Activated naive CD4-positive, alpha-beta T cell treated with anti-CD3 and anti-CD28 coated beads, Interleukin-2, amount 50 U/mL, for 72 hours (primary cell): ENCODE measurements at places on chromosomes 2 and 18.

- DNase-seq, result no peak
Observed at GRCh38 chr2:156087875-156088274, 244.6 kb downstream of the NR4A2 start.

GRCh38 chr2:113219525-113219888 lies 45.7 kb downstream of the PSD4 start:
- no peak for DNase-seq

GRCh38 chr2:105110295-105110829 lies 72.5 kb downstream of the MRPS9 start:
- DNase-seq, result no peak

DNA sequence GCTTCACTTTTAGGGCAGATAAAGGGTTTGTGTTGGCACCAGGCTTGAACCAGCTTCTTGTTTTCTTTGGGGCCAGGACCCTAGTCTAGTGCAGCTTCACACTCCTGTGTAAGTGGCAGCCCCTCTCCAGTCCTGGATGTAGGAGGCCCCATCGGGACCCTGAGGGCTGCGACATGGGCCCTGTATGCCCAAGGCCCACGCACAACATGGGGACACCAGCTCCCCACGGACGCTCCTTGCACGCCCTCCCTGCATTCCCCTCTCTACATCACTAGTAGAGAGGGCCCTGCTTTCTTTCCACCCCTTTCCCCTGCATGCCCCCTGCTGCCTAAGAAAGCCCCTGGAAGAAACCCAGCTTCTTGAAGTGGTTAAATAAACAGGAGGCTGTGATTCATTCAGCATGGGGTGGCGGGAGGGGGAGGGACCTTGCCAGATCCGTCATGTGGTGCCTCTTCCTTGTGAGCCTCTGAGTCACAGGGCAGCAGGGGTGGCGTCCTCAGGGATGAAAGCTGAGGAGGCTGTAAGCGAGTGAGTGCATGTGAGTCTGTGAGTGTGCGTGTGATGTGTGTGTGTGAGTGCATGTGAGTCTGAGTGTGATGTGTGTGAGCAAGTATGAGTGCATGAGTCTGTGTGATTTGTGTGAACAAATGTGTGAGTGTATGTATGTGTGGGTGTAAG lies 42.5 kb downstream of the COPS8 start:
- peak; percentile 39 for DNase-seq

GRCh38 chr18:34911661-34912384 lies 129.4 kb upstream of the MAPRE2 start:
- no peak for DNase-seq

GRCh38 chr18:28123401-28124030 lies 53.4 kb downstream of the CDH2 start:
- no peak for DNase-seq

- no peak for DNase-seq
Observed at GRCh38 chr2:74573747-74574562, 19.4 kb downstream of the DOK1 start.

- DNase-seq, result no peak
Observed at GRCh38 chr18:53610957-53611356, 613.5 kb downstream of the MBD2 start.

- no peak for DNase-seq
Observed at GRCh38 chr2:138185827-138186226, 221.6 kb downstream of the HNMT start.

DNA sequence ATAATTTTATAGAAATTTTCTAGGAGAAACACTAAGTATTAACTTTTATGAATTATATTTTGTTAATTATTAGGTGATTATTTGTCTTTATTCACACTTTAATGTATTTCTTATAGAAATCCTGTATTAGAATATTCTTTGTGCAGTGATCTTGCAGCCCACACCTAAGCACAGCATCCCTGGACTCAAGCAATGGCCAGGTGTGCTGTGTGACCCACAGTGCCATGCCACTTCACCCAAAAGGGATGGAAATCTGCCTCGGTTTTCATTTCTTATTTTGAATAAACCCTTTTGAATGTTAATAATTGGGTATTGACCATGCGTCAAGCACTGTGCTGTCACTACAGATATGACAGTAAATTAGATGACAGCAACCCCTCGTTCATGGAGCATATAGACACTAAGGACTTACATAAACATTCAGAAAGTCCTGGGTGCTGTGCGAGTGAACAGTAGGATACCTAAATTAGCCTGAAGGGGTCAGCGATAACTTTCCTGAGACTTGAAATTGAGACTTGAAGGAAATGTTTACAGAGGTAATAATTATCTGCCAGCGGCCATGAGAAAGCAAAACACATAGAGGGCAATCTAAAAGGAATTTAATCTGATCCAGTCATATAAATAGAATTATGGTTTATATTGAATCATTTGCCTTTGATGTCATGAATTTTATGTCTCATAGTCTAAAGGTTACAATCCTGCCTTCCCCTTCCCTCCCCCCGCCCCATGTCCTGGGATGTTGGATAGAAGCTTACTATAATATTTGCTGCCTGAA lies 52.7 kb upstream of the CALCRL start:
- DNase-seq, result no peak

- DNase-seq, result no peak
Observed at GRCh38 chr2:183383854-183384253, 259.6 kb downstream of the NUP35 start.

- no peak for DNase-seq
Observed at GRCh38 chr18:44778788-44779187, 98.1 kb downstream of the SETBP1 start.

- no peak for DNase-seq
Observed at GRCh38 chr2:199911877-199912161, 726 bp downstream of the C2orf69 start.

DNA sequence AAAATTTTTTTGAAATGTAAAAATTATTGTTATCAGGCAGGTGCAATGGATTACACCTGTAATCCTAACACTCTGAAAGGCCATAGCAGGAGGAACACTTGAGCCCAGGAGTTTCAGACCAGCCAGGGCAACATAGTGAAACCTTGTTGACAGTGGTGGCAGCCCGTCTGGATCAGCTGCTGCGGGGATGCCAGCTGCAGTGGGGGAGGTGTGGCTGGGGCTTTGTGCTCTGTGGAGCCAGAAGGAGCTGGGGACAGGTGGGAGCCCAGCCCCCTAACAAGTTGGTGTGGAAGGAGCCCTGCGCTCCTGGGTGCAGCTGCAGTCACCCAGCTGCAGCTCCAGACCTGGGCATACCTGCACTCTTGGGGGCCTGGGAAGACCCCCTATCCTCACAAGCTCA lies 182.4 kb upstream of the MC4R start:
- no peak for DNase-seq

GRCh38 chr2:32363597-32363996 lies 6.8 kb downstream of the BIRC6 start:
- no peak for DNase-seq

GRCh38 chr2:100986157-100986556 lies 15.9 kb upstream of the RPL31 start:
- DNase-seq, result no peak

DNA sequence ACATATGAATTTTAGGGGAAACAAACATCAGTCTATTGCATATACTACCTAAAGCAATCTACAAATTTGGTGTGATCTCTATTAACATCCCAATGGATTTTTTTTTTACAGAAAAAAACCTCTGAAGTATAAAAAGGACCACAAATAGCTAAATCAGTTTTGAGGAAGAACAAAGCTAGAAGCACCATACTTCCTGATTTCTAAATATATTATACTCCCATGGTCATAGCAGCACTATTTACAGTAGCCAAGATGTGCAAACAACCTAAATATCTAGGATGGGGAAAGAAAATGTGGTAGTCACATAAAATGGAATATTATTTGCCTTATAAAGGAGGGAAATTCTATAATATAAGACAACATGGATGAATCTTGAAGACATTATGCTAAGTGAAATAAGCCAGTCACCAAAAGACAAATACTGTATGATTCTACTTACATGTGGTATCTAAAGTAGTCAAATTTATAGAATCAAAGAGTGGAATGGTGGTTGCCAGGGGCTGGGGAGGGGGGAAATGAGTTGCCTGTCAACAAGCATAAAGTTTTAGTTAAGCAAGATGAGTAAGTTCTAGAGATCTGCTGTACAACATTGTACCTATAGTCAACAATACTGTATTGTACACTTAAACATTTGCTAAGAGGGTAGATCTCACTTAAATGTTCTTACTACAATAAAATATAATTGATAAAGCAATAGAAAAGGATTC lies 17.6 kb upstream of the CASP8 start:
- DNase-seq, result no peak

GRCh38 chr2:104487366-104487765 lies 366.5 kb upstream of the POU3F3 start:
- no peak for DNase-seq

DNA sequence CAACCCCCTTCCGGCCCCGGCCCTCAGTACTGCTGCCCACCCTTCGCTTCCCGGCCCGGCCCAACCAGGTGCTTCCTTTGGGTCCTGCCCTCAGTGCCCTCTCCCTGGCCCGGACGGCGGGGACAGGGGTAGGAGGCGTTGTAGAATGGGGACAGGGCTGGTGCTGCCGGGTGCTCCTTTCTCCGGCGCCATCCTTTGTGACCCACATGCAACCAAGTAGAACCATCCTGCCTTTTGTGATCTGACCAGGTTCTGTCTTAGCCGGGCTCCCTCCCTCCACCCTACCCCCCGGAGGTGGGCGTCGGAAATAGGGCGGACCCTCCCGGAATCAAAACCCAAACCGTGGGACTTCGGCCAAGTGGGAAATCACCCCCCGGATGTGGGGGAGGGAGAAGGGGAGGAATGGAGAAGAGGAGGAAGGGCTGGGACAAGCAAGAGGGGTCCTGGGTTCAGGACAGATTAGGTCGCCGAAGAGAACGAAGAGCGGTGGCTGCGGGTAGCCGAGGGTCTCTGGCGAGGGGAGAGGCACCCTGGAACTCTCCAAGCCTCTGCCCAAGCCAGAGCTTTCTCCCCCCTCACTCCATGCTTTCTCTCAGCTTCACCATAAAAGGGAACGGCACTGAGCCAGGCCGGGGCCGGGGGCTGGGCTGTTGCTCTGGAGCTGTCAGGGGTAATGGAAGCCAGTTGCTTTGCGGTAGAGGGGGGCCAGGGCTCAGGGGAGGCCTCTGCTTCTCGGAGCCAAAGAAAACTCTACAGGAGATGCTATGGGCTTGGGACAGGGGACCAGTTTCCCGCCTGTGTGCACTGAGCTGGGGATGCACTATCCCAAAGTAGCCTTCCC lies 756 bp upstream of the OST4 start:
- DNase-seq, result no peak

GRCh38 chr18:60534538-60534937 lies 162.0 kb upstream of the MC4R start:
- DNase-seq, result no peak

- DNase-seq, result no peak
Observed at GRCh38 chr18:50172367-50172766, 22.6 kb downstream of the MYO5B start.

- no peak for DNase-seq
Observed at GRCh38 chr18:76402026-76402990, 92.7 kb downstream of the ZNF516 start.

- no peak for DNase-seq
Observed at GRCh38 chr18:75108579-75109318, 100.2 kb downstream of the PTGR3 start.

DNA sequence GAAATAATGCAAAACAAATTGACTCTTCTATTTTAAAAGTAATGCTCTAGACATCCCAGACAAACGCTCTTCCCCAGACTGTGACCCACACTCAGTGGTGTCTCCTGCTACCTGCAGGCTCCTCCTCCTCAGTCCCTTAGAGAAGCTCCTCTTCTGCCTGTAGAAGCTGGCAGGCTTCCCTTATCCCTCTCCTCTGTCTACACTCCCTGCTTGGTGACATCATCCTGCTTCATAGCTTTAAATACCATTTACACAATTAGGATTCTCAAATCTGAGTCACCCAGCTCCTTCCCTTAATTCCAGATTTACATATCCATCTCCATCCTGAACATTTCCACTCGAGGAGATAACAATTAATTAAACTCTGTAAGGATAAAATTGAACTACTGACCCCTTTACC lies 167.9 kb downstream of the FBXO15 start:
- no peak for DNase-seq

DNA sequence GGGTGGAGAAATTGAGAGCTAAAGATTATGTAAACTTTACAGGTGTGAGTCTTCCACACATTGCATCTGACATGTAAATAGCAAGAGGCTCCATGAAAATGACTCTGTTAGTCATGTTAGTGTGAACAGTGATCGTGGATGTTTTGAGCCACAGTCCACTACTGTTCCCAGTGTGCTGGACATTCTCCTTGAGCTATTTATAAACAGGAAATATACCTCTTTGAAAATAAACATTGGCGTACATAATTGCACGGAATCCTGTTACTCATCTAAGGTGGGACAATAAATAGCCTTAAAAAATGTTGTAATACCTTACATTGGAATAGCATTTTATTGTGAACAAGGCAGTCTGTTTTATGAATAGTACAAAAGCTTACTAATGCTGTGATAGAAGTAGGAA lies 37.0 kb downstream of the LIMS1 start:
- DNase-seq, result no peak

GRCh38 chr2:67322353-67323001 lies 74.7 kb upstream of the ETAA1 start:
- no peak for DNase-seq

DNA sequence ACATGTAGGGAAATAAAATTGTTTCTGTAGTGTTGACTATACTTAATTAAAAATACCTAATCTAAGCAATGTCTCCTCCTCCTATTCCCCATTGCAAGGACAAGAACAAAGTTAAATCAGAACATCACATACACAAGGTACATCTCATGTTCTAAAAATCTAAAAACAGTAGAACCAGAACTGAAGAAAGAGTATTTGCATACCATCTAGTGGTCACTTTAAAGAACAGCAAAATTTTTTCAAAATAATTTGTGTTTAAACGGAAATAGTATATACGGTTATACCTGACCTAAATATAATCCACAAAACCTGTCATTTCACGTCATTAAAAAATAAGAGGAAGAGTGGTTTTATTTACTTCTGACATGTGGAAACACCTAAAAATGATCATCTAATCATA lies 294.3 kb upstream of the KCNH7 start:
- no peak for DNase-seq

DNA sequence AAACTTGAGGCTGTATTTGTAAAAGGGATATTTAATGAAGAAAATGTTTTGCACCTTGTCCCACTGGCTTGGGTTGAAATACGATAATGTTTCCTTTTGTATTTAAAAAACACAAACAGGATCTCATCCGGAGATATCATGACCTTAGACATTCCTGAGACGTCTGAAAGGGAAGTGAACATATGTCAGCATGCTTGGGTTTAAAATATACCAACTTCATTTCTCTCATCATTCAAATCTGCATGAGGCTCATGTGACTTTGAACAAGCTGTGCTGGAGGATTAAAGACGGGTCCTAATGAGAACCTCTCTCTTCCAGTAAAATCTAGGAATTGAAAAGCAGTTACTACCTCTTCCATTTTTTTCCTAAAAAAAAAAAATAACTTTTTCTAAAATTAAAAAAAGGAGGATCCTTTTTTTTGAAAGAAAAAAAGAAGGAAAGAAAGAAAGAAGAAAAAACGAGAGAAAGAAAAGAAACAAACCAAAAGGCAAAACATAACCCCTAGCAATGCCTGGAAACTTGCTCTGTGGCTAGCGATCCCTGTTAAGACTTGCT lies 106.8 kb upstream of the ZFP36L2 start:
- no peak for DNase-seq

- no peak for DNase-seq
Observed at GRCh38 chr18:55287149-55287806, 300.7 kb downstream of the TCF4 start.

GRCh38 chr2:188776634-188777033 lies 197.5 kb upstream of the COL3A1 start:
- DNase-seq, result no peak
